ENCODE measurements at places on chromosomes 13 and 19. TPM values are rescaled to one million over a fixed set of nuclear protein-coding genes. Genes with fewer than 3 reads are reported as not detected.

CRLF1 gene
- 3.0 TPM for total RNA-seq

PSG1 gene
- total RNA-seq, result not detected

CGB3 gene
- total RNA-seq, result not detected

TSHZ3 gene
- total RNA-seq, result not detected

ADPRHL1 gene
- total RNA-seq, result 10.2 TPM

CDX2 gene
- total RNA-seq, result not detected

ERICH4 gene
- not detected for total RNA-seq

CLEC17A gene
- total RNA-seq, result 17.6 TPM

C1QTNF9B gene
- total RNA-seq, result not detected

F7 gene
- total RNA-seq, result not detected

ZNF468 gene
- total RNA-seq, result 55.2 TPM

CEACAM4 gene
- total RNA-seq, result not detected

CASP14 gene
- total RNA-seq, result not detected

LHFPL6 gene
- total RNA-seq, result not detected

PRODH2 gene
- total RNA-seq, result not detected

PROSER3 gene
- 16.6 TPM for total RNA-seq

PLPP2 gene
- 0.04 TPM for total RNA-seq

ZNF578 gene
- total RNA-seq, result not detected

ZNF418 gene
- total RNA-seq, result 0.14 TPM

NCAN gene
- not detected for total RNA-seq
